Fibroblast of lung (primary cell): ENCODE measurements at places on chromosomes 3 and 15.

DNA sequence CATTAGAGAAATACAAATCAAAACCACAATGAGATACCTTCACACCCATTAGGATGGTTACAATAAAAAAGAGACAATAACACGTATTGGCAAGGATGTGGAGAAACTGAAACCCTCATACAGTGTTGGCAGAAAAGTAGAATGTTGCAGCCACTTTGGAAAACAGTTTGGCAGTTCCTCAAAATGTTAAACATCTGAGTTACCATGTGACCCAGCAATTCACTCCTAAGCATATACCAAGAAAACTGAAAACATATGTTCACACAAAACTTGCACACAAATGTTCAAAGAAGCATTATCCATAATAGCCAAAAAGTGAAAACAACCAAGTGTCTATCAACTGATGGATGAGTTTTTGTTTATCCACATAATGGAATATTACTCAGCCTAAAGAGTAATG is 166.9 kb upstream of the FAM3D start:
- H3K36me3 ChIP-seq, result no peaks in the 10 kb centered on the region
- no peak for DNase-seq
- H3K27ac ChIP-seq, result no peak overlapping the region
- no peak overlapping the region for H3K4me3 ChIP-seq

DNA sequence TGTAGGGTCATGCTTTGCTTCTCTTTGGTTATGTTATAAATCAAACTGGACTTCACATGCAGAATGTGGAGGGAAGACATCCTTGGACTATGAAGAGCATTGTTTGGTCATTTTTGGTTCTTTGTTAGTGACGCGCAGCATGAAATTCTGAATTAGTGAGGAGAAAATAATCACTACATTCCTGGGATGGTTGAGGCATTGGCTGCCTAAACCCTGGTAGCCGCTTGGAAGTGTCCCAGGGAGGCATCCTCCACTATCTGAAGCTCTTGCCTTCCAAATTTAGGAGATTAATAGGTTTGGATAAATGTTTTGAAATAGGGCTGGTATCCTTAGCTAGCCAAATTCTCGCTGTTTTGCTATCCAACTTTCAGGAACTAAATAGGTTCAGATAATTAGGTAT is 96.2 kb downstream of the CLSTN2 start:
- no peak for DNase-seq
- no peak overlapping the region for H3K4me3 ChIP-seq
- no peaks in the 10 kb centered on the region for H3K4me1 ChIP-seq

- no peak overlapping the region for H3K4me3 ChIP-seq
- no peak for DNase-seq
- no peaks in the 10 kb centered on the region for H3K4me1 ChIP-seq
- H3K36me3 ChIP-seq, result no peaks in the 10 kb centered on the region
- no peak overlapping the region for H3K27ac ChIP-seq
Measured at GRCh38 chr15:61172325-61172724, 56.8 kb downstream of the RORA start.

GRCh38 chr3:152323834-152324233 is 55.1 kb downstream of the MBNL1 start:
- no peak overlapping the region for H3K27ac ChIP-seq
- H3K4me3 ChIP-seq, result no peak overlapping the region
- no peaks in the 10 kb centered on the region for H3K36me3 ChIP-seq
- no peak for DNase-seq
- peaks cover 12% of the 10 kb centered on the region for H3K4me1 ChIP-seq

GRCh38 chr3:131553495-131554247 is 50.9 kb upstream of the MRPL3 start:
- H3K4me3 ChIP-seq, result no peak overlapping the region
- H3K27me3 ChIP-seq, result peaks cover 2% of the 10 kb centered on the region
- H3K36me3 ChIP-seq, result no peaks in the 10 kb centered on the region
- no peak for DNase-seq
- no peaks in the 10 kb centered on the region for H3K4me1 ChIP-seq

GRCh38 chr3:24598695-24599470 is 104.2 kb upstream of the THRB start:
- peak; percentile 49 for DNase-seq
- H3K36me3 ChIP-seq, result no peaks in the 10 kb centered on the region
- no peaks in the 10 kb centered on the region for H3K4me1 ChIP-seq
- H3K27ac ChIP-seq, result no peak overlapping the region

GRCh38 chr3:146542978-146543377 is 1.4 kb downstream of the PLSCR1 start:
- no peaks in the 10 kb centered on the region for H3K36me3 ChIP-seq
- H3K4me1 ChIP-seq, result no peaks in the 10 kb centered on the region
- H3K27me3 ChIP-seq, result no peaks in the 10 kb centered on the region
- H3K27ac ChIP-seq, result peak overlapping the region; percentile 93
- peak overlapping the region; percentile 86 for H3K4me3 ChIP-seq

GRCh38 chr3:172148702-172149565 is 109.6 kb downstream of the FNDC3B start:
- DNase-seq, result no peak
- H3K27ac ChIP-seq, result no peak overlapping the region
- H3K27me3 ChIP-seq, result no peaks in the 10 kb centered on the region
